ENCODE measurements at places on chromosomes 5 and 9. TPM values are rescaled to one million over a fixed set of nuclear protein-coding genes. Genes with fewer than 3 reads are reported as not detected.
A peak's percentile ranks its signal among the peaks of the same experiment; 100 is the strongest.

The DND1 gene
- total RNA-seq, result not detected

- no peak for DNase-seq
Observed at GRCh38 chr9:11872471-11872870, 820.7 kb upstream of the TYRP1 start.

The PDLIM4 gene
- total RNA-seq, result 47.7 TPM

- DNase-seq, result peak; percentile 89
Observed at GRCh38 chr5:169629847-169630548, 7.1 kb upstream of the DOCK2 start.

The C9orf50 gene
- 0.36 TPM for total RNA-seq

DNA sequence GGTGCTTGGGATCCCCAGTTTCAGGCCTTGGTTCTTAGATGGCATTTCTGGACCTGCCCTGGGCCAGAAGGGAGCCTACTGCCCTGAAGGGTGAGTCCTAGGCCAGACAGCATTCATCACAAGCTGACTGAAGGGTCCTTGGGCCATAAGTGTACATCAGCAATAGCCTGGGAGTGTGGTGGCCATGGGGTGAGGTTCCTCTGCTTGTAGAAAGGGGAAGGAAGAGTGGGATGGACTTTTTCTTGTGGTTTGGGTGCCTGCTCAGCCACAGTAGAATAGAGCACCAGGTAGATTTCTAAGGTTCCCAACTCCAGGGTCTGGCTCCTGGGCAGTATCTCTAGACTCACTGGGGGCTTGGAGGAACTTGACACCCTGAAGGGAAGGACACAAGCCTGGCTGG, 95.2 kb upstream of the PHF24 start:
- no peak for DNase-seq

GRCh38 chr5:161412792-161413191, 133.7 kb downstream of the GABRB2 start:
- no peak for DNase-seq

The ENC1 gene
- total RNA-seq, result 109 TPM

DNA sequence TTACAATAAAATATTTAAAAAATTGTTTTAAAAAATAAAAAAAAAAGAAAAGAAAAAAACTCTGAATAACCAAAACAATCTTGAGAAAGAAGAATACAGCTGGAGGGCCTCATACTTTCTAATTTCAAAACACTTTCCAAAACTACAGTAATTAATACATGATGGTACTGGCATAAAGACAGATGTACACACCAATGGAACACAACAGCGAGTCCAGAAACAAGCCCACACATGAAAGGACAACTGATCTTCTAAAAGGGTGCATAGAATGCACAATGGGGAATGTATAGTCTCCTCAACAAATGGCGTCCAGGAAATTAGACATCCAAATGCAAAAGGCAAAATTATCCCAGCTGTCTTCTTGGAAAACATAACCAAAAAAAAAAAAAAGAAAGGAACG, 99.6 kb downstream of the LURAP1L start:
- DNase-seq, result no peak

- DNase-seq, result no peak
Observed at GRCh38 chr9:93244101-93244500, 60.2 kb downstream of the WNK2 start.

The ANGPTL2 gene
- total RNA-seq, result 72.5 TPM

The NUDCD2 gene
- total RNA-seq, result 5.9 TPM

The NMUR2 gene
- not detected for total RNA-seq

DNA sequence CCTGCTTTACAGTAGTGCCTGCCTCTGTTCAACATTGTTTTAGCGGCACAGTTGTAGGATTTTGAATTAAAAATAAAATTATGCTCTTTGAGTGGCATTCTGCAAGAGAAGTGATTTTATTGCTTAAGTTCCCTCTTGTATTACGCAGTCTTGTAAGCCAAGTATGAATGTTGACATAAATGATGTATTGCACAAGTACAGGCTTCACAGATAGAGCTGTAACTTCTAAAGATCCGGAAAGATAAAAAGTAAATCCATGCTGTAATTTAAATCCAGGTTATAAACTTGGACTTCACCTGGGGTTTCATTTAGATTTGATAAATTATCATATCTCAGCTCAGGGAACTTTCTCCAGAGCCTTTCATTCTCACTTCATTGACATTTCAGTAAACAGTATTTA, 1114.7 kb downstream of the PTPRD start:
- DNase-seq, result no peak

The FAM169A gene
- total RNA-seq, result under 0.01 TPM

DNA sequence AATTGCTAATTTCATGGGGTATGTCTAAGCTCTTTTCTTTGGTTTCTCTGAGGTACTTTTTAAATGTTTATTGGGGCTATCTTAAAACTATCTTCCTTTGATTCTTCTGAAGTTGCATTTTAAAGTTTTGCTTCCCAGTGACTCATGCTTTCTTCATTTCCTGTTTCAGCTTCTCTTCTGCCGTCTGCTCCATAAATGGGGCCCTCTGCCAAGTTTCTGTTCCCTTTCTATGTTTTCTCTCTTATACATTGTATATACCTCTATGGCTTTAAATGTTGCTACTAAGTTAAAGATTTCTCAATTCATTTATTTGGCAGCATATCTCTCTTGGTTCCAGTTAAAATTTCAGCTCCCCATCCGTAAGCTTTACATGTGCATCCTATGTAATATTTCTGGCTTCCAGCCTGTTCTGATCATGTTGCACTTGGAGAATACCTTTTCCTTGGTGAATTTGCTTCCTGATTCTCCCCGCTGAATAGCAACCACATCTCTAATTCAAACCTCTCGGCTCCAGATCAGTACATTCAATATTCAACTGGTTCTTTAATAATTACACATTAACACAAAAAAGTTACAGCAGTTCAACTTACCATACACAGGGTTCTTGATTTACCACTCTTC, 125.3 kb downstream of the ST8SIA4 start:
- DNase-seq, result peak; percentile 78

The MAPK9 gene
- total RNA-seq, result 36.8 TPM

DNA sequence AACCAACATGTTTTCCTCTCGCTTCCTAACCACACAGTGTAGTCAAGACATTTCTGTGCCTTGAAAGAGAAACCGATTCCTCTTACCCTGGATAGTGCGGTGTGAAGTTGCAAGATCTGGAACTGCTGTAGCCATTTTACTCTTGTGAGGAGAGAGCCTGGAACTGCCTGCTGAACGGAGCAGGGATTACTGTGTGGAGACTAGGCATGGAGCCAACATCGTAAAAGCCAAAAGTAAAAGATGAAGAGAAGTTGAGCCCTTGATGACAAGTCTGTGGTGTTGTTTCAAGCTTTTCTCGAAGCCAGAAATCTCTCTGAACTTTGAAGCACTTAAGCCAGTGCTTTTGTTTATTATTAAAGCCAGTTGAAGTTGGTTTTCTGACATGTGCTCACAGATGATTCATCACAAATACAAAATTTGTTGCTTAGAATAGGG, 110.1 kb upstream of the GRIN3A start:
- no peak for DNase-seq

- no peak for DNase-seq
Observed at GRCh38 chr9:98637381-98637780, 71.4 kb downstream of the GABBR2 start.

DNA sequence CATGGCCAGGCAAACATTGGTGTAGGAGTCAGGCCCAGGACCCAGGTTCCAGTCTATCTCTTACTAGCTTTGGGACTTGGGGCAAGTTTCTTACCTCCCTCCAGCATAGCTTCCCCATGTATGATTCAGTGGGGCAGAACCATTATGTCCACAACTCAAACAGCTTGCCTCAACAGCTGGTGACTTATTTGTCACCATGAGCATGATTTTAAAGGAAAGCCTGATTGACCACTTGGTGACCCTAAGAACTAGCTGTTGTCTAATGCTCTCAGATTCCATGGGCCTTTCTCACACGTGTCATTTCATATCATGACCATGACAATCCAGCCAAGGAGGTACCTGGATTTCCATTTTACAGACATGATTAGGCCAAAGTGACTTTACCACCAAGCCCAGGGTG, 126.4 kb downstream of the TTLL11 start:
- no peak for DNase-seq

GRCh38 chr9:96140296-96141127, 161.5 kb downstream of the HSD17B3 start:
- DNase-seq, result peak; percentile 17

DNA sequence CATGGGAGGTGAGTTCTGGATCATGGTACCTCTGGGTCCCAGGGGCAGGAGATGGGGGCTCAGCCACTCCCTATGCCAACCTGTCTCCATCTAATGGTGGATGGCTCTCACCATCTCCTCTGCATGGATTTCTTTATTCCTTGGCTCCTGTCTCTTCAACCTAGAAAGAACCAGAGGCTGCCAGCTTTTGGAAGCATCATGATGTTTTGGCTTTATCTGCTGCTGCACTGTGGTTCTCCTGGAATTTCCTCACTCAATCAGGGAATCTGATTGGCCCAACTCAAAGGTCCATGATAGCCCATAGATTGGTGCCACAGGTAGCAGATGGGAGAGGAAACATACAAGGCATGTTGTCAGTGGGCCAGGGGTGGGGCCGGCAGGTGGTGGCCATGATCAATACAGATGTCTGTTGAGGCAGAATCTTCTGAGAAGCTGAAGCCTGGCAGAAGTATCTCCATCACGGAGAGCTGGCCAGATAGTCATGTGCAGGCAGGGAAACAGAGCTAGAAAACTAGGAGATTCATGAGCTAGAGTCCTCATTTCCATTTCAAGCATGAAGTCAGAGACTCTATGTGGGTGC, 158.2 kb downstream of the MACROH2A1 start:
- DNase-seq, result peak; percentile 70

- DNase-seq, result no peak
Observed at GRCh38 chr5:160185626-160186360, 43.5 kb upstream of the FABP6 start.

GRCh38 chr9:13816837-13817236, 497.1 kb downstream of the NFIB start:
- DNase-seq, result no peak

The SHISAL2B gene
- not detected for total RNA-seq

The GABRA1 gene
- total RNA-seq, result not detected

GRCh38 chr9:116425244-116425643, 261.9 kb upstream of the TRIM32 start:
- no peak for DNase-seq

The PLPPR1 gene
- total RNA-seq, result not detected

The ANKRD20A1 gene
- not detected for total RNA-seq

GRCh38 chr5:38883842-38884241, 38.0 kb downstream of the OSMR start:
- no peak for DNase-seq

GRCh38 chr5:126769703-126770102, 7.2 kb upstream of the LMNB1 start:
- DNase-seq, result peak; percentile 41

DNA sequence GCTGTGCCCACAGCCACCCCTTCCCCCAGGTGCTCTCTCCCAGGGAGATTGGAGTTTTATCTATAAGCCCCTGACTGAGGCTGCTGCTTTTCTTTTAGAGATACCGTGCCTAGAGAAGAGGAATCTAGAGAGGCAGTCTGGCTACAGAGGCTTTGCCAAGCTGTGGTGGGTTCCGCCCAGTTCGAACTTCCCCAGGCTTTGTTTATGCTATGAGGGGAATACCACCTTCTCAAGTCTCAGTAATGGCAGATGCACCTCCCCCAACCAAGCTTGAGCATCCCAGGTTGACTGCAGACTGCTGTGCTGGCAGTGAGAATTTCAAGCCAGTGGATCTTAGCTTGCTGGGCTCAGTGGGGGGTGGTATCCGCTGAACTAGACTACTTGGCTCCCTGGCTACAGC, 157.4 kb downstream of the CAAP1 start:
- no peak for DNase-seq

GRCh38 chr9:83304686-83305085, 233.5 kb downstream of the FRMD3 start:
- peak; percentile 88 for DNase-seq

DNA sequence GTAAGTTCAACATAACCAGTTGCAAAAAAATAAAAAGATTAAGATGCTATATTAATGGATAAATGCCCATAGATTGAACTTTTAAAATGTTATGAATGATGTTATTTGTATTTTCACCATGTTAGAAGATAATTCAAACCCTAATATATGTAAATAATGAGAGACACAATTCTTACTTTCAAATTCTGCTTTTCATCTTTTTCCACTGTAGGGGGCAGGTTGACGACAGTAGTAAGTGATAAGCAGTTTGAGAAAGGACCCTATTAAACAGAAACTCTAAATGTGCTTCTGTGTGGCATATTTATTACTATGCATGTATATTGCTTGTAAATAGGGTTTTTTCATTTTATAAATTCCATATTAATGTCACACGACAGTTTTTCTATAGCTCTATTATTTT, 591.1 kb downstream of the SEMA5A start:
- DNase-seq, result no peak

GRCh38 chr5:111472579-111472978, 39.8 kb downstream of the STARD4 start:
- no peak for DNase-seq

Measured in osteoblast (primary cell).